ENCODE measurements at places on chromosomes 6 and 20. TPM values are rescaled to one million over a fixed set of nuclear protein-coding genes. Genes with fewer than 3 reads are reported as not detected.

Gene RBM38
- total RNA-seq, result 57.1 TPM

Gene ULBP1
- 0.65 TPM for total RNA-seq

Gene EYA2
- not detected for total RNA-seq

Gene CLVS2
- total RNA-seq, result not detected

Gene CST4
- total RNA-seq, result not detected

Gene ZBTB12
- total RNA-seq, result 1.8 TPM

Gene RAB32
- 0.21 TPM for total RNA-seq

Gene CD109
- total RNA-seq, result 4.4 TPM

Gene STMND1
- total RNA-seq, result not detected

Gene AHI1
- 10.9 TPM for total RNA-seq

Gene TJAP1
- 34.7 TPM for total RNA-seq

Gene SOBP
- 1.0 TPM for total RNA-seq

GRCh38 chr6:44265007-44265721 lies at the start of gene NFKBIE:
Gene NFKBIE, minus strand, starts transcription at chr6:44265551. Its CDS starts 205 bp downstream, at chr6:44265346.
- H3K4me3 ChIP-seq, result peak within 1 kb of the TSS; percentile 98
- DNase-seq, result peak; percentile 91
- H3K27ac ChIP-seq, result peak within 1 kb of the TSS; percentile 96
- H3K36me3 ChIP-seq, result peaks cover 26% of the 10 kb centered on the region
- peaks cover 15% of the 10 kb centered on the region for H3K27me3 ChIP-seq
- peaks cover 63% of the 10 kb centered on the region for H3K4me1 ChIP-seq

DNA sequence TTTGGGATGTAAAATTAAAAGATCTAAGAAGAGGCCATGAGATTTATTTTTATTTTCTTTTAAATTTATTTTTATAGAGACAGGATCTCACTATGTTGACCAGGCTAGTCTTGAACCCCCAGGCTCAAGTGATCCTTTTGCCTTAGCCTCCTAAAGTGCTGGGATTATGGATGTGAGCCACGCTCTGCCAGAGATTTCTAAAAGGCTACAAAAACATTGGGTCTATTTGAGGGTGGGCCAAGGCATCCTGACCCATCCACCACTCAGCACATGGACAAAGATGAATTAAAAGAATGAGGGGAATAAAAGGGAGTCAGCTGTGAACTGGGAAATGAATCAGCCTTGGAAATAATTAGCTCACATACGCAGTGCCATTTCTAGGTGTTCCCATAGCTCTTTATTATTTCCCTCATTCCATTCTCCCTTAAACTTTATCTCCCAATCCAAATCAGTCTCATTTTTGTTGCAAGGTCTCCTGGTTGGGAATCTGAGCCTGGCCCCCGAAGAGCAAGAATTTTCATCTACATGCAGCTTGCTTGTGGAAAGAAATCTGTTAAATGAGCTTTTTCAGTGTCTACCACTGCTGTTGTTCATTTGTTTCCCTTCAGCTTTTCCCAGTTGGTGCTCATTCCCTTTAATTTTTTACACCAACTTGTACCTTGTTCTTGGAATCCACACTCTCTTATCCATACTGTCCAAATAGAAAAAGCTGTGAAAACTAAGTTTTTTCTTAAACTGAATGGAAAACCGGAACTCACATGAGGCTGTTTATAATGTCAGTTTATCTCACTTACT lies 66.9 kb downstream of the MKKS start:
- DNase-seq, result no peak
- H3K4me3 ChIP-seq, result no peak overlapping the region
- H3K4me1 ChIP-seq, result peaks cover 2% of the 10 kb centered on the region
- H3K27me3 ChIP-seq, result peaks cover 19% of the 10 kb centered on the region
- H3K27ac ChIP-seq, result no peak overlapping the region

- no peak overlapping the region for H3K27ac ChIP-seq
- no peaks in the 10 kb centered on the region for H3K4me1 ChIP-seq
- no peak overlapping the region for H3K4me3 ChIP-seq
- DNase-seq, result no peak
- peaks cover 32% of the 10 kb centered on the region for H3K27me3 ChIP-seq
These were observed 5.9 kb downstream of the NHSL1 start for GRCh38 chr6:138493413-138493812.

GRCh38 chr6:116616737-116617053 lies 416 bp downstream of the RSPH4A start:
- H3K27me3 ChIP-seq, result peaks cover 27% of the 10 kb centered on the region

GRCh38 chr6:53339424-53339823 lies 9.3 kb downstream of the ELOVL5 start:
- no peak overlapping the region for H3K4me3 ChIP-seq
- no peaks in the 10 kb centered on the region for H3K27me3 ChIP-seq
- H3K4me1 ChIP-seq, result peaks cover 88% of the 10 kb centered on the region
- DNase-seq, result no peak
- no peak overlapping the region for H3K27ac ChIP-seq

- no peak overlapping the region for H3K27ac ChIP-seq
- peaks cover 4% of the 10 kb centered on the region for H3K27me3 ChIP-seq
- DNase-seq, result no peak
These were observed 1246.0 kb upstream of the CITED2 start for GRCh38 chr6:140620496-140620895.

DNA sequence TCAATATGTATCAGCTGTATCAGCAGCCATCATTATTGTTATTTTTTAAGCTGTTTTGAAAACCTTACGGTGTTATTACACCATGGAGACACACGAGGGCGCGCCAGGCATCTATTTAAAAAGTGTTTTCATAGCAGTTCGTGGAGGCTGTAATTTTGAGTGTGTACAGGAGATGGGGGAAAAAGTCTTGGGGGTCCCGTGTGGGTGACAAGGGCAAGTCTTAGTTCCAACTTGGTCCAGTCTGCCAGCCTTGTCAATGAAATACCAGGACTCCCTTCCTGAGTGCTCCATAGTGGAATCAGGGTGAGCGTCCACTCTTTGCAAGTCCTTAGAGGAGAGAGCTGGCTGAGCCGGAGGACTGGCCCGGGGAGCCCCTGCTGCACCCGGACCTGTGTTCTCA lies 43.3 kb downstream of the SLC2A10 start:
- H3K4me3 ChIP-seq, result no peak overlapping the region
- DNase-seq, result peak; percentile 65
- no peaks in the 10 kb centered on the region for H3K36me3 ChIP-seq
- peaks cover under 1% of the 10 kb centered on the region for H3K4me1 ChIP-seq
- peaks cover 16% of the 10 kb centered on the region for H3K27me3 ChIP-seq
- no peak overlapping the region for H3K27ac ChIP-seq

- no peaks in the 10 kb centered on the region for H3K36me3 ChIP-seq
- no peak overlapping the region for H3K4me3 ChIP-seq
- H3K27me3 ChIP-seq, result no peaks in the 10 kb centered on the region
- DNase-seq, result no peak
- no peak overlapping the region for H3K27ac ChIP-seq
- no peaks in the 10 kb centered on the region for H3K4me1 ChIP-seq
These were observed 133.1 kb upstream of the PTPRT start for GRCh38 chr20:43322851-43323250.

DNA sequence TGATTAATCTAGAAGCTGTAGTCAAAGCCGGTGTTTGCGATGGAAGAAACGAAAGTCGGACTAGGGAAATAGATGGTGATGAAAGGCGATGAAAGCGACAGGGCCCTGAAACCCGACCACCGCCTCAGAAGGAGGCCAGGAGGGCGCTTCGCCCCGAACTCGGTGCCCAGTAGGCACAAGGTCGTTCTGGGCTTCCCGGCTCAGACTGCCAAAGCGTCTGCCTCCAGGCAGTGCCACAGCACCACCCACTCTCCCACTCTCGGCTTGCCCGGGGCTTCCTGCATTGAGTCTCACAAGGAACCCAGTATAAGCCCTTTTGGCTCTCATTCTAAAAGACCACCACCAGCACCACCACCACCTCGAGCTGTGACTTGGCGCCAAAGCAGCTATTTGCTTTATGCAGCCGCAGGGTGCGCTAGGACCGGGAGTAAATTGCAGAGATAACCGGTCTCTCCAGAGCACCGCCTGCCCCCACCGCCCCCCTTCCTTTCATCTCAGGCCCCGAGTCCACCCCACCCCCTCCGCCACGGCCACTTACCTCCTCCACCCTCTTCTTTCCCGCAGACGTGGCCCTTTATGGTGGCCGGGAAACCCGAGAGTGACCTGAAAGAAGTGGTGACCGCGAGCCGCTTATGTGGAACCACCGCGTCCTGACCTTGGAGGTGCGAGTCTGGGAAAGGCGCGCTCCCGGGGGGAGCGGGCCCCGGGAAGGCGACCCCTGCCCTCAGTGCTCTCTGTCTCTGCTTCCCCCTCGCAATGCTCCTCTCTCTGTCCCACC lies 2.4 kb downstream of the TCF21 start:
- DNase-seq, result no peak
- no peak overlapping the region for H3K27ac ChIP-seq
- H3K36me3 ChIP-seq, result no peaks in the 10 kb centered on the region
- peaks cover 21% of the 10 kb centered on the region for H3K4me1 ChIP-seq
- peak overlapping the region; percentile 72 for H3K4me3 ChIP-seq
- peaks cover 86% of the 10 kb centered on the region for H3K27me3 ChIP-seq

DNA sequence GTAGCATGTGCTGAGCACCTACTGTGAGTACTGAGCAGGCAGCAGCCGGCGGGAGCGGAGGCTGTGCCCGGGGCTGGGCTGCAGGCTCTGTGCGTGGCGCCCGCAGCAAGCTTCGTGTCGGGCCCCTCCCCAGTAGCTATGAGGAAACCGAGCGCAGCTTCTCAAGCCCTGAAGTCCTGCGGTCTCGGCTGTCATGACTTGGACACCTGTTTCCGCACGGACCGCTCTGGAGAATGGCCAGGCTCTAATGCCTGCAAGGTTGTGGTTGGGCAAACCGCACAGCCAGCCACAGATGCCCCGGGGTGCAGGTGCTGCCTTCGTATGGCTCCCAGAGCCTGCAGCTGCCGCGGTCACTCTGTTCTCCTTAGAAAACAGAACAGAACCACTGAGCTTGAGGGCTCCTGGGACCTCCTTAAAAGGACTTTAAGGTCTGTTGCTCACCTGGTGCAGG lies 33.7 kb downstream of the PYGB start:
- no peaks in the 10 kb centered on the region for H3K27me3 ChIP-seq
- H3K4me3 ChIP-seq, result no peak overlapping the region

DNA sequence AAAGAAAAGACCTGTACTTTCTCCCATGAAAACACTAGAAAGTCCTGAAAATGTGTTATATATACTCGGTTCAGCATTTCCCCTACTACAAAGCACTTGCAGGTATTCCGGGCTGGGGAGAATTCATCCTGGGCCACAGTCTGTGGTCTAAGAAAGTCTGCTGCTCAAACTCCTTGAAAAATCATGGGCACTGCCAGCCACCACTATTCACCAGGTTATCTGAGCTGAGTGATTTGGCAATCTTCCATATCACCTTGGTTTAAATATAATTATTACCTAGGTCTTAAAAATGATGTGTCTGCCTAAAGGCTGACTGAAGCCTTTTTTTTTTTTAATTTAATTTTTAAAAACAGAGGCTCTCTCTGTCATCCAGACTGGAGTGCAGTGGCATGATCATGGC lies 11.3 kb downstream of the FKBP5 start:
- H3K27me3 ChIP-seq, result no peaks in the 10 kb centered on the region
- H3K27ac ChIP-seq, result no peak overlapping the region
- H3K36me3 ChIP-seq, result peaks cover 49% of the 10 kb centered on the region
- H3K4me3 ChIP-seq, result no peak overlapping the region
- DNase-seq, result no peak
- H3K4me1 ChIP-seq, result peaks cover 66% of the 10 kb centered on the region

DNA sequence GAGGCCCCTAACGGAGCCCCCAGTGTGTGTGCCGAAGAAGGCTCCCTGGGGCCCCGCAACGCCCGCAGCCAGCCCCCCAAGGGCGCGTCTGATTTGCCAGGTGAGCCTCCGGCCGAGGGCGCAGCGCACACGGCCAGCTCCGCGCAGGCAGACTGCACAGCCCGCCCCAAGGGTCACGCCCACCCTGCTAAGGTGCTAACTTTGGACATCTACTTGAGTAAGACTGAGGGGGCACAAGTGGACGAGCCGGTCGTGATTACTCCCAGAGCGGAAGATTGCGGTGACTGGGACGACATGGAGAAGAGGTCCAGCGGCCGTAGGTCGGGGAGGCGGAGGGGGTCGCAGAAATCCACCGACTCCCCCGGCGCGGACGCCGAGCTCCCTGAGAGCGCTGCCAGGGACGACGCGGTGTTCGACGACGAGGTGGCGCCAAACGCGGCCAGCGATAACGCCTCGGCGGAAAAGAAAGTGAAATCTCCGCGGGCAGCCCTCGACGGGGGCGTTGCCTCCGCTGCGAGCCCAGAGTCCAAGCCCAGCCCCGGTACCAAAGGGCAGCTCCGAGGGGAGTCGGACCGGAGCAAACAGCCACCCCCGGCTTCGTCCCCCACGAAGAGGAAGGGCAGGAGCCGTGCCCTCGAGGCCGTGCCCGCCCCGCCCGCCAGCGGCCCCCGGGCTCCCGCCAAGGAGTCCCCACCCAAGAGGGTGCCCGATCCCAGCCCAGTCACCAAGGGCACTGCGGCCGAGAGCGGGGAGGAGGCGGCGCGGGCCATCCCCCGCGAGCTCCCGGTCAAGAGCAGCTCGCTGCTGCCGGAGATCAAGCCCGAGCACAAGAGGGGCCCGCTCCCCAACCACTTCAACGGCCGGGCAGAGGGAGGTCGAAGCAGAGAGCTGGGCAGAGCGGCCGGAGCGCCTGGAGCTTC lies 117.0 kb downstream of the RTN4IP1 start:
- peak; percentile 89 for DNase-seq
- H3K27ac ChIP-seq, result peak overlapping the region; percentile 95
- H3K4me1 ChIP-seq, result peaks cover 64% of the 10 kb centered on the region
- H3K36me3 ChIP-seq, result peaks cover 17% of the 10 kb centered on the region

DNA sequence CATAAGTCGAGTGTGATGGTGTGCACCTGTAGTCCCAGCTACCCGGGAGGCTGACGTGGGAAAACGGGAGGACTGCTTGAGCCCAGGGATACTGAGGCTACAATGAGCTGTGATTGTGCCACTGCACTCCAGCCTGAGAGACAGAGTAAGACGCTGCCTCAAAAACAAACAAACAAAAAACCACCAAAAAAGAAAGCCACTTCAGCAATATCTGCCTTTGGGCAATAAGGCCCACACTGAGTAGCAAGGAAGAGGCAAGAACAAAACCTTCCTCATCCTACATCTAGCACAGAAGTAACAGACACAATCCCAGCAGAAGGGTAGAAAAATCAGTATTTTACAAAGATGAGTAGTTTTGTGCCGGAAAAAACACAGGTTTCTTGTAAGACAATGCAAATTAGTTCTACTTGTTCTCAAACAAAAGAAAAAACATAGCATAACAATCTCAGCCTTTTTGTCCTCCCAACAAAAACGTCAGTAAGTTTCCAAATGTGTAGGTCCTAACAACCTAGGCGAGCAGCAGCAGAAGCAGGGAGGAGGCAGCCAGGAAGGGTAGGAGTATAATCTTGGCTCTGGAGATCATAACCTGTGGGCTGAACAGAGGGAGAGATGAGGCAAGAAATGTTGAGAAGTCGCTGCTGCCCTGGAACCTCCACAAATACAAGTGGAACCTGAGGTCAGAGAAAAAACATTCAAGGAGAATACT lies 5.7 kb downstream of the PPP1R10 start:
- peaks cover 64% of the 10 kb centered on the region for H3K4me1 ChIP-seq
- no peak overlapping the region for H3K4me3 ChIP-seq
- peak overlapping the region; percentile 22 for H3K27ac ChIP-seq
- DNase-seq, result no peak
- peaks cover 88% of the 10 kb centered on the region for H3K36me3 ChIP-seq

Data from activated CD8-positive, alpha-beta T cell treated with anti-CD3 and anti-CD28 coated beads, Interleukin-2, amount 10 ng/mL, durations not matched to agents 7 days and 5 days (primary cell).